Iris pigment epithelial cell (primary cell): ENCODE measurements at places on chromosomes 7 and 10.
A peak's percentile ranks its signal among the peaks of the same experiment; 100 is the strongest.

GRCh38 chr7:27103489-27104226 lies 1.2 kb upstream of the HOXA2 start:
- DNase-seq, result no peak

DNA sequence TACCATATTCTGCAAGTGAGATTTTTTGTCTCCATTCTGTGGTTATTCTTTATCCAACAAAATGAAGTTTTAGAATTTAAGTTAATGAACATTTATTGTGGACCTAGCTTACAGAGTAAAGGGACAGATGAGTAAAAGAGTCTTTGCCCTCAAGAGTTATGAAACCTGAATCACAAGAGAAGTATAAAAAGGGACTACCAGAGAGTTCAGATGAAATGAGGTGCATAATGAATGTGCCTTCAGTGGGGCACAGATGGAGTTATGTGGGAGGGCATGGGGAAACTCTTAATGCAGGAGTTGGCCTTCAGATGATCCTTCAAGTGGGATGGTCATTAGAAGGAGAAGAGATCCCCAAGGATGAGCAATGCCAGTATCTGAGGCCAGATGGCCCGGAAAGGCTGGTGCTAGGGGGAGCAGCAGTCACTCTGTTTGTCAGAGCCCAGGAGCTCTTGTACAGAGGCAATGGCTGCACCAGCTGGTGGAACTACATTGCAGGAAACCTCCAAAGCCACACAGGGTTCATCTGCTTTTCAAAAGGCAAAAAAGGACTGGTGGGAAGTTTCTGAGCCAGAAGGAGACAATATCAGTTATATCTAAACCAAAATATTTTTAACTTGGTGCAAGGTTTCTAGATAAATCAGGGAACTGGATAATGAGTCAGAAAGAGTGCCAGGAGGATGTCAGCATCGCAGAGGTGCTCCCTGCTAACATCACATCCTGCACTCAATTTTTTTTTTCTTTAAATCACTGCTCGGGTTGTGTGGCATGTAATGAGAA lies 162.0 kb downstream of the KLF6 start:
- peak; percentile 64 for DNase-seq

DNA sequence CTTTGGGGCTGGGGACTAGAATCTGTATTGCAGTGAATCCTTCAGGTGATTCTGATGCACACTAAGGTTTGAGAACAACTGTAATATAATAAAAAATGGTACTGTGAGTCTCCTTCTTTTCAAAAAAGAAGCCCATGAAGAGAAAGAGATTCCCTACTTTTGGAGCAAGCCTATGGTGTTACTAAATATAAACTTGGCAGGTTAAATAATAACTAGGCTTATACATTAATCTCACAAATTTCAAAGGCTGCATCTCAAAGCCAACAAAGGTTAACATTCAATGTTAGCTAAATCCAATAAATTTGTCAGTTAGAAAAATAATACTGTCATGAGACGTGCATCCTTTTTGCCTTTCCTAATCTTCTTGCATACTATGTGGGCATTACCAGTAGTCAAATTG lies 159.7 kb upstream of the LAMB4 start:
- no peak for DNase-seq

- peak; percentile 59 for DNase-seq
Measured at GRCh38 chr7:47314728-47315607, 266.9 kb downstream of the TNS3 start.

- peak; percentile 44 for DNase-seq
Measured at GRCh38 chr10:110893559-110894179, 21.9 kb downstream of the PDCD4 start.
